ENCODE measurements at places on chromosomes 1 and 21. TPM values are rescaled to one million over a fixed set of nuclear protein-coding genes. Genes with fewer than 3 reads are reported as not detected.

The KCNJ9 gene
- total RNA-seq, result 0.07 TPM

- no peak for DNase-seq
- no peak overlapping the region for H3K4me3 ChIP-seq
- no peaks in the 10 kb centered on the region for H3K27me3 ChIP-seq
- H3K4me1 ChIP-seq, result peaks cover 19% of the 10 kb centered on the region
Observed at GRCh38 chr1:67771152-67771551, 62.1 kb downstream of the GNG12 start.

DNA sequence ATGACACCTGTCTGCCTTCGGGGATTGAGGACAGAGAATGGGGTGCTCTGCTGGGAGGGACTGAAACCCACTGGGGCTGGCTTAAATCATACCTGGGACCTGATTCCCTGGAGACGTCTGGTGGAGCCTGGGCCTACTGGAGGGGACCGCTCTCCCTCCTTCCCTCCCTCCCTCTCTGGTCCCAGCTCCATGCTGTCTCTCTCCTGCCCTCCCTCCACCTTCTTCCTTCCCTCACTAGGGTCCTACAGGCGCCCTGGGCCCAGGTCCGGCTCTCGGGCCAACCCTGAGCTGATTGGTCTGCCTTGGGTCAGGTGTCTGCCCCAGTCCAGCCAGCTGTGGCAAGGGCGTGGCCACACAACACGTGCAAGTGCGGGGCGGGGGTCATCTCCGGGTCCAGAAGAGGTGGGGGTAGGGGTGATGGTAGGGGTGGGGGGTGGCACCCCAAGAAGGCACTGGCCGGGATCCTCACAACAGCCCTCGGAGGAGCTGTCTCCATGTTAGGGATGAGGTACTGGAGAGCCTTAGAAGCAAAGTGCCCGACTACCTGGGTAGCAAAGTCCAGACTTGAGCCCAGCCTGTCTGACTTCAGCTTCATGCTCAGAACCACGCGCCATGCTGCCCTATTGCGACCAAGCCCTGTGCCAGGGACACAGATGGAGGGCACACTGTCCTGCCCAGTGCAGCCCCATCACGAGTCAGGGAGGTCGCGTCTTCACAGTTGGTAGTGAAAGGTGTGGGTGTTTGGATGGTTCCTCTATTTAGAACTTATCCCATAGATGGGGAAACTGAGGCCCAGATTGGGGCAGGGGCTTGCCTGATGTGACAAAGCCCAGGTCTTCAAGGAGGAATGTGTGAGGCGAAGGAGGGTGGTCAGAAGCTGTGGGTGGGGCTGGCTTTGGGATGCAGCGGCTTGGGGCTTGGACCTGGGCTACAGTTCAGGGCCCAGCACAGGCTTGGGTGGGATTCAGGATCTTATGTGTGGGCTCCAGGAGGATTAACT lies 574.1 kb downstream of the PTPRU start:
- no peaks in the 10 kb centered on the region for H3K36me3 ChIP-seq
- no peaks in the 10 kb centered on the region for H3K4me1 ChIP-seq
- H3K27me3 ChIP-seq, result peaks cover 42% of the 10 kb centered on the region
- no peak for DNase-seq
- no peak overlapping the region for H3K4me3 ChIP-seq
- no peak overlapping the region for H3K27ac ChIP-seq

The SYT11 gene
- 0.20 TPM for total RNA-seq

The GDAP2 gene
- 26.5 TPM for total RNA-seq
